ENCODE measurements at places on chromosomes 1 and 21.
A peak's percentile ranks its signal among the peaks of the same experiment; 100 is the strongest.

- no peak for DNase-seq
Measured at GRCh38 chr1:22886211-22886610, 86.5 kb downstream of the LACTBL1 start.

DNA sequence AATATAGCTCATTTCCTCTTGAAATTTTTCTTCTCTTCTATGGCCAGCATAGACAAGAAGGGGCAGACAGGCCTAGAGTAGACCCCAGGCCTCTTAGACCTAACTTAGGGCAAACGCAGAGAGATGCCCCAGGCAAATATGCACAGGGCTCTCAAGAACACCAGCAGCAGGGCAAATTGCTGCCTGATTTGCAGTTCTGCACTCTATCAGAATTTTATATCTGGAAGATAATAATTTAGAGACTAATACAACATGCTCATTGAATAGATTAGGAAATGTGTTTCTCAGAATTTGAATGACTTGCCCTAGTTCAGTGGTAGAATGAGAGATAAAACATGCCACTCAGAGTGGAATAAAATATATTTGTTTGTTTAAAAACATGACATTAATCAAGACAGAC lies 200.4 kb upstream of the ADGRL2 start:
- no peak for DNase-seq

DNA sequence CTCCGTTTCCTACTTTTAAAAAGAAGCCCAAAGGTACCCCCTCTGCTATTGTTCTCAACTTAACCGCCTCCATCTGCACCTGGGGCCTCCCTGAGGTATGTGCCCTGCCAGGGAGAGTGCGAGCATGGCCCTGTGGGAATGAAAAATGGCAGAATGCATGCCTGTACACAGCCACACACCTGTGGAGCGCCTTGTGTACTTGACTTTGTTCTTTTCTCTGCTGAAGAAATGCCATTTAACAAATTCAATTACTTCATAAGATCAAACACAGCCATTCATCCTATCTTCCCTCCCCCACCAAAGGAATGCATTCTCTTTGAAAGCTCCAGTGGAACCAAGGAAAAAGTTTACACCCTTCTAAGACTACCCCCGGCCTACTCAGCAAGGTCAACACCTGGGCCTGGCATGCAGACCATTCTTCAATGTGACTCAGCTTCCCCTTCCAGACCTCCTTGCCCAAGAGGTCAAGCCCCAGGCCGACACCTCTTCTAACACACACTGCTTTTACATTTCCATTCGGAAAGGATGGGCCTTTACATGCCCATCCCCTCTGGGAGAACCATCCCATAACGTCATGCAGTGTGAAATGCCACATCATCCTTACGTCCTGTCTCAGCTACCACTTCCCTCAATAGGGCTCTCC lies 123.7 kb downstream of the SMYD2 start:
- peak; percentile 78 for DNase-seq

- no peak for DNase-seq
Measured at GRCh38 chr1:119841306-119841705, 30.0 kb upstream of the REG4 start.

- no peak for DNase-seq
Measured at GRCh38 chr1:167671727-167672511, 41.9 kb downstream of the RCSD1 start.

DNA sequence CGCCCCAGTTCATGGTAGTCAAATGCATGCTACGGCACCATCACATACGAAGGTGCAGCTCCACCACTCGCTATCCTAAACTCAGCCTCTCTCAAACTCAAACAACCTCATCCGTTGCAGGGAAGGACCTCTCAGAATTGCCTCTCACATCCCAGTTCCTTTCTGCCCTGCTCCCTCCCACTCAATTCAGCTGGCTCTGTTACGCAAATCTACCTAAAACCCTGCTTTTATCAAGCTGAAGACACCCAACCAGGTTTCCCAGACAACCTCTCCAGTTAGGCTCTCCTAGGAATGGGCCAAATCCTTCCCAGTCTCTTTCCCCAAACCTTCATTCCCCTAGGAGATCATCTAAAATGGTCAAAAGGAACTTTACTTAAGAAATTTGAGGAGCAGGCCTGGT lies 62.9 kb downstream of the CLSTN1 start:
- peak; percentile 71 for DNase-seq

GRCh38 chr1:157580179-157580827 lies 17.6 kb downstream of the FCRL4 start:
- peak; percentile 45 for DNase-seq
